ENCODE measurements at places on chromosomes 5 and 9.

- DNase-seq, result no peak
Measured at GRCh38 chr9:33111631-33112030, 35.2 kb upstream of the SMU1 start.

DNA sequence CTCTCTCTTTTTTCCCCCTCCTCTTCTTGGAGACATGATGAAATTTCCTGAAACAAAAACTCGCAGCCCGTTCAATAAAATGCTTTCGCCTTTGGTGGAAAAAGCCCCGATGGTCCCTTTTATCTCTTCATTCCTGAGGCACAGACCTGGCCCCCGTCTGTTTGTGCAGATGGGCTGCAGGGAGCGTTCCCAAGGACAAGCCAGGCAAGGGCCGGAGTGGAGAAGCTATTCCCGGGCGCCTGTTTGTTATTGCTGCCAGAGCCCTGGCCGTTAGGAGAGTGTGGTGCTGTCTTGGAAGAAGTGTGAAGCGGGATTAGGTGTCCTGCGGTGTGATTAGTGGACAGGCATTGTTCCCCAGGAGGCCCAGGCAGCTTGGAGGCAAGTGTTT lies 71.9 kb downstream of the SMIM23 start:
- no peak for DNase-seq

- DNase-seq, result no peak
Measured at GRCh38 chr5:13276156-13276555, 668.3 kb downstream of the DNAH5 start.

DNA sequence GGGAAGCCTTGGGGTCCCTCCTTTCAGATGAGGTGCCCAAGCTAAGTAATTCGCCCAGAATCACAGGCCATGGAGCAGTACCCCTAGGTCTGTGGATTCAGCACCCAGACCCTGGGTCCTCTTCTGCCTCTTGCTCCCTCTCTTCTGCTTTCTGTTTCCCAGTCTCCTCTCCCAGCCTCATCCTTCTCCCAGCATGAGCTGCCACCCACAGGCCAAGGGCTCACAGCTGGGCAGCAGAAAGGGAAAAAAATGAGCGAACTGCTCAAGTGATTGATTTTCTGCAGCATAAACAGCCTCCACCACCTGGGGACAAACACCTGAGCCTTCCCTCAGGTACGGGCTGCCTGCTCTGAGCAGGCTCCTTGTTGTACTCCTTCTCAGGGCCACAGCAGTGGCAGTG lies 113.9 kb upstream of the SAP30L start:
- no peak for DNase-seq

DNA sequence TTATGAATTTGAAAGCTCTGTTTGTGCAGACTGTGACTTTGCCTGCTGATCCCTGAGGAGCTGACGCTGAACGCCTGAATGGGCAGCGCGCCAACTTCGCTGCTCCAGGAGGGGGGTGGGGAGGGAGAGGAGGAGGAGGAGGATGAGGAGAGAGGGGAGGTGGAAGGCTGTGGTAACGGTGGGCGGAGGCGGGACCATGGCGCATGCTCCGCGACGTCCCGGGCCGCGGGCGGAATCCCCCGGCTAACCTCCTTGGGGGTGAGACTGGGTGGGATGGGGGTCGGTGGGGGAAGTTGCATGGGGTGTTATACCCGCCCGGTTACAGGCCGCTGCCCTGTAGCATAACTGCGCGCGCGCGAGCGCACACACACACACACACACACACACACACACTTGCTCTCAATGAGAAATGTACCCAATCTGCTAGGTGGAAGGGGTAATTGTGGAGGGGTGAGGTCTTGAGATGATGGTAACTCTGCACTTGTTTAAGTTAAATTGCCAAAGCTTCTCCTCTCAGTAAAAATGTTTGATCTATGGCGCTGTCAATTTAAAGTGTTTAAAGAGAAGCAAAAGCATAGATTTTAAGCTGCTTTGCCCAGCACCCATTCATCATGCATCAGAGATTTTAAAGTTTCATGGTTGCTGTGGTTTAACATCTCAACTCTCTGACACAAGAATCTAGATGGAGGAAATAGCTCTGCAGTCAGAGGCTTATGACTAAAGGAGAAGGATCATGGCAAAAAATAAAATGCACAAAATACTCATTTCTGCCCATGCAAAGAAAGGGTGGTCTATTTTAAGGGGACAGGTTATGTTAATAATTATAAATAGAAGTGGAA lies 76.6 kb upstream of the TBCA start:
- peak; percentile 13 for DNase-seq

GRCh38 chr5:93186076-93186682 lies 394.8 kb downstream of the NR2F1-AS1 start:
- no peak for DNase-seq

- no peak for DNase-seq
Measured at GRCh38 chr5:67496051-67496450, 299.5 kb upstream of the CD180 start.

GRCh38 chr9:23073136-23073535 lies 626.5 kb downstream of the DMRTA1 start:
- DNase-seq, result no peak

GRCh38 chr5:10648806-10649665 lies 85.2 kb downstream of the ANKRD33B start:
- no peak for DNase-seq

DNA sequence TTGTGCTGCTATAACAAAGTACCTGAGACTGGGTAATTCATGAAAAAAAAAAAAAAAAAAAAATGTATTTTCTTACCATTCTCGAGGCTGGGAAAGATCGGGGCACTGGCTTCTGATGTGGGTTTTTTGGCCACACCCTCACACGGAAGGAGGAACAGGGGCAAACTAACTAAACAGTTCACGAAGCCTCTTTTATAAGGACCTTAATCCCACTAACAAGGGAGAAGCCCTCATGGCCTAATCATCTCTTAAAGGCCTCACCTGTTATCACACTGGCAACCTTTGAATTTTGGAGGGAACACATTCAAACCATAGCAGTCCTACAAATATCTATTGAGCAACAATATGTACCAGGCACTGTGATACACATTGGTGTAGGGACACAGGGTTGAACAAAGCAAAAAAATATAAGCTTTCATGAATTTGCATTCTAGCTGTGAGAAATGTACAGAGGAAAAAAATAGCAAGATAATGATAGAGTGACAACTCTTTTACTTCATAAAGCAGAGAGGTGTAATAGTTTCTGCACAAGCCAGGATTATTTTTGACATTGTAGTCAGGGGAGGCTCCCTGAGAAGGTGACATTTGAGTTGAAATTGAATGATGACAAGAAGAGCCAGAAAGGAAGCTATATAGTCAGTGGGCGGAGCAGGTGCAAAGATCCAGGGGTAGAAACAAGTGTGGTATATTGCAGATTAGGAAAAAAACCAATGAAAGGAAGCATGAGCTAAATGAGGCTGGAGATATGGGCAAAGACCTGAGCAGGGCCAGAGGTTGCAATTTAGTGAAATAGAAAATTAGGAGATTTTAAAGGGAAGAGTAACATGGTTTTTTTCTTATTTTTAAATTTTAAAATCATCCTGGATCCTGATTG lies 68.1 kb upstream of the GRAMD2B start:
- no peak for DNase-seq

DNA sequence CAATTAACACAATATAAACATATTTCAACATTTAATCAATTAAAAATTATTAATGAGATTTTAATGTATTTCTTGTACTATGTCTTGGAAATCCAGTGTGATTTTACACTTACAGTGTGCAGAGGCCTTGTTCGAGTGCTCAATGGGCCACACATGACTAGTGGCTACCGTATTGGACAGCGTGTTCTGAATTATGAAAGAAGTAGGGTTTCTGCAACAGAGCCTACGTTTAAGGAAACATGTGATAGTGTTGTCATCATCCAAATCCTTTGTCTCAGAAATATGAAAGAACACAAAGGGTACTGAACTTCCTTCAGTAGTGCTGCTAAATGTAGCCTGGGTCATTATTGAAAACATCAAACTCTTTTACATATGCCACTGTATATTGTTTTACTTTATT lies 29.5 kb downstream of the NPR3 start:
- no peak for DNase-seq

DNA sequence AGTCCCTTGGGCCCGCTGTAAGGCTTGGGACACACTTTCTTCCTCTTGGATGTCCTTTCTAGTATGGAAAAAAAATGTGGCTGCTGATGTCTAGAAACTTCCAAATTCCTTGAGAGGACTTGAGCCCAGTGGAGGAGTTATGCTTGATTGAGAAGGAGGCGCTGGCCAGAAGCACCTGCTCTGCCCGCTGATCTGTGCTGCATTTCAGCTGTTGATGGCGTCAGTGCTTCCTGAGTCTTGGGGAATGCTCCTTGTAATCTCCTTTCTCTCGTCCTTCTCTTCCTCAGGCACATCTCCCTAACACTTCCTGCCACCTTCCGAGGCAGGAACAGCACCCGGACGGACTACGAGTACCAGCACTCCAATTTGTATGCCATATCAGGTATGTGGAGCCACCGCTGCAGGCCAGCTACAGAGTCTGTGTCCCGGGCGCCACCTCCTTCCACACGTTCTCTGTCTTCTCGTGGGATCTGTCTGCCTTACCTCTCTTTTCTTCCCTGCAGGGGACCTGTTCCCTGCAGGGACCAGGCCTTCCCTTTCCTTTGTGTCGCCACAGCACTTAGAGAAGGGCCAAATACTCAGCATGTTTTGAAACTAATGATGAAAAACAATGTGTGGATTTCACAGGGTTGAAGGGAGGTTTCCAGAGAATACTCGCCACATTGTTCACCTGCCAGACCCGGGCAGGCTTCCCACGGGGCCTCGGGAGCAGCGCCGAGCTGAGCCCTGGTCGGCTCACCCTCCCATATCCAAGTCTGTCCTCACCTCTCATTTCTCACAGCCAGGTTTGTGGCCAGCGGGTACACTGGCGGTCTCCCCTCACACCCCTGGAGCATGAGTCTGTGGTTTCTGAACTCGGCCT lies 95.2 kb downstream of the MVB12B start:
- DNase-seq, result no peak

DNA sequence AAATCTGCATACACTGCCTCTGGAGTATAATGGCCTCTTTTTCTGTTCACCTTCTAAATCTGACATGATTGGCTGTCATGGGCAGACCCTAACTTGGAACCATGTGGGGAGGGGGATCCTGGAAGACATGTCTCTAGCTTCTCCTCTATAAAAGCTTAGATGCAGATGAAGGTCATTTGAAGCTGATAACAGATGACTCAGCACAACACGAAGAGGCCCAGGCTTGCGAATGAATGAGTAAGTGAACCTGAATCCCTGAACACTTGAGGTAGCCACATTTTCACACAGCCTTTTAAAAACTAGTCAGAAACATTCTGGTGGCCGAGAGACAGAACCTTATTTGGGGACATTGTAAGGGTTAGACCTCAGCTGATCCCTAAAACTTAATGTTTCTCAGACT lies 282.6 kb downstream of the ELAVL2 start:
- DNase-seq, result no peak

DNA sequence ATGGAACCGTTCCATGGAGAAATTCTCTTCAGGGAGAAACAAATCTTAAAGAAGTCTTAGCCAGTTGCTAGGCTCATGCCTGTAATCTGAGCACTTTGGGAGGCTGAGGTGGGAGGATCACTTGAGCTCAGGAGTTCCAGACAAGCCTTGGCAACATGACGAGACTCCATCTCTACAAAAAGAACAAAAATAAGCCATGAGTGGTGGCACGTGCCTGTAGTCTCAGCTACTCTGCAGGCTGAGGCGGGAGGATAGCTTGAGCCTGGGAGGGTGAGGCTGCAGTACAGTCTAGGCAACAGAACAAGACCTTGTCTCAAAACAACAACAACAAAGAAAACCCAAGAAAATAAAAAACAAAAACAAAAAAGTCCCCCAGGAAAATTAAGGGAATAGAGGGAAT lies 8.2 kb downstream of the HSPB3 start:
- DNase-seq, result no peak

GRCh38 chr5:149004559-149004958 lies 58.3 kb downstream of the SH3TC2 start:
- DNase-seq, result no peak

DNA sequence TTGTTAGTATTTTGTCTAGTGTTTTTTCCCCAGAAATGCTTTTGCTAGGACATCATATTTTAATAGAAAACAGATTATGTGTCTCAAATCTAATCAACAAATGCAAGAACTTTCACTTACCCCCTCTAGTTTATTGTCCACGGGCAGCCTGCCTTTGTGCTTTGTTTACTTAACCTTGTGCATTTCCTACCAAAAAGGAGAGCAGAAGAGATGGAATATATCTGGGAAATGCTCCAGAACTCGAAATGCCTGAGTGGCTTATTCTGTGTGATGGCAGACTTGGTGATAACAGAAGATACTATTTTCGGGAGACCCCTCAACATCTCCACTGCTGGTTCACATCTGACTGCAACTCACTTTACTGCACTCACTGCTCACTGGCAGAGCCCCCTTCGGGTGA lies 33.3 kb upstream of the SPDL1 start:
- DNase-seq, result no peak

DNA sequence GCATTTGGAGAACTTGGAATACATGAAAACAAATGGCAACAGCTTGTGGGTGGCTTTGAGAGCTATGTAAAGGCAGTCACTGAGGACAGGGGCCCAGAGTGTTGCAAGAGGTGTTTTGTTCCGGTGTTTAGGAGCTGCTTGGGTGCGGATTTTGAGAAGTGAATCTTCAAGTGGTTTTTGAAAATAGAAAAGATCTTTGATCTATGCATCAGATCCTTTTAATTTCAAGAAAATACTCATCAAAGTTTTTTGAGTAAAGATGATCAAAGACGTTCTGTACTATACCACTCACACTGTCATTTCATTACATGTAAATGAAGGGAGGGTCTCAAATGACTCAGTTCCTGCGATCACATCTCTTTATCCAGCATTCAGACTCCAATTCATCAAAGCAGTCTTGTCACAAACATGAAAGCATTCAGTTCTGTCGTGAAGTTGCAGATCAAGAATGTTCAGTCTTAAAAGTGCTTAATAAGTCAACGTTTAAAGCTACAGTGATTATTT lies 112.5 kb downstream of the WDR41 start:
- peak; percentile 52 for DNase-seq

DNA sequence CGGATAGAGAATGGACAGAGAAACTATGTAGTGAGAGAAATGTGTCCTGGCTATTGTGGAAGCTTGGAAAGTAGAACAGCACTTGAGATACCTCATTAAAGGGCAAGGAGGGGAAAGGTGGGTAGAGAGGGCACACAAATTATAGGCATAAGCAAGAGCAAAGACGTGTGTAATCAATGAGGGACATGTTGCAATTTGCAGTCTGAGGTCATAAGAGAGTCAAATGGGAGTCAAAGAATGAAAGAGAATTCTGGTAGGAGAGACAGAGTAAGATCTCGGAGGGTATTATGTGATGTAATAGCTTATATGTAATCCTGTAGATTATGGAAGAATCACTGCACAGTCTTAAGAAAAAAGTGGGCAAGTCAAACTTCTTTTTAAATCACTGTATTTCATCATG lies 312.0 kb upstream of the RGMB start:
- DNase-seq, result no peak

DNA sequence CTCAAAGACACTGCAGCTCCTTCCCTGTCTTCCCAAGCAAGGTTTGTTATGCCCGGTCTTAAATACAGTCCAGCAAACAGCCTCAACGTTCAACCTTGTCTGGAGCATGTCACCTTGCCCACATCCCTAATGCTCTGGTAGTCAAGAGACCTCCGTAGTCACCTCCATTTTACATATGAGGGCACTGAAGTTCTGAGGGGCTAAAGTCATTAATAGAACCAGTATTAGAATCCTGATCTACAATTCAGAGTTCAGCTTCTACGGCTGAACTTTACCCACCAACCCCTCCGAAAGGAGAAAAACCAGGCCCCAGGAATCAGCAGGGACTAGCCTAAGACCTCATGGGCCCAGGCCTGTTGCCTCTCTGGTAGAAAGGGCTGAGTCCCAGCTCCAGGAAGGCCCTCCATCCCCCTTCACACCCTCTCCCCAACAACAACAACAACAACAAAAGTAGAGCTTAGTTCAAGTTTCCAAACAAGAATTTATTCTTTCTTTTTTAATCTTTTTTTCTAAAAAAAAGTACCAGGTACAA lies 795 bp upstream of the STOML2 start:
- no peak for DNase-seq
